Cortex of kidney (tissue), 1 donor: ENCODE measurements at places on chromosomes 2 and 18.

DNA sequence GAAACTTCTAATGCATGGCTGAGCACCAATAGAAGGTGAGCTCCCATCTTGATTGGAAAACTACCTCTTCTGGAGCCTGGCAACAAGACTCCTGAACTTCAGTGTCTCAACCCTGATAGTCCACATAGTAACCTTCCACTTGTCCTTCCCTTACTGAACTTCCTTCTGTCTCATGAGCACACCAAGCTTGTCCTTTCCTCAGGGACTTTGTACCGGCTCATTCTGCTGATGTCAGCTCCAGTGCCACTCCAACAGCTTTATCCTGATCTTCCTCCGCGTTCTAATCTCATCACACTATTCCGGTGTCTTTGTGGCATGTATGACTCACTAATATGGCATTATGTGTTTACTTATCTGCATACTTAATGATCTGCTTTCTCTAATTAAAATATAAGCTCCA lies 862.0 kb upstream of the ID2 start:
- no peak for DNase-seq

DNA sequence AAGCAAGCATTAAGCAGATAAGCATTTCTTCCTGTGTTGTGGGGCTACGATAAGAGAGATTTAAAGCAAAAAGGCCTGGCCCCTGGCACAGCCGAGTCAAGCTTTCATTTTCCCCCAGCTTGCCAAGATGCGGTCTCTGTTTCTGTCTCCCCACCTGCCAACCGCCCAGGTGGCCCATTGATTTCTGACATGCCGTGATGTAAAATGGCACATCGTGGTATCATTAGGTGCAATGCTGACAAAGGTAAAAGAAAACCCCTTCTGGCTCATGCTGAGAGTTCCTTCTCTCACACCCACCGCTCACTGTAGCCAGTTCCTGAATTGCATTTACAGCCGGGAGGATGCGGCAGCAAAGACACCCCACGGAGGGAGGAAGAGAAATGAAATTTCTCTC lies 62.8 kb downstream of the BOD1L2 start:
- no peak for DNase-seq

DNA sequence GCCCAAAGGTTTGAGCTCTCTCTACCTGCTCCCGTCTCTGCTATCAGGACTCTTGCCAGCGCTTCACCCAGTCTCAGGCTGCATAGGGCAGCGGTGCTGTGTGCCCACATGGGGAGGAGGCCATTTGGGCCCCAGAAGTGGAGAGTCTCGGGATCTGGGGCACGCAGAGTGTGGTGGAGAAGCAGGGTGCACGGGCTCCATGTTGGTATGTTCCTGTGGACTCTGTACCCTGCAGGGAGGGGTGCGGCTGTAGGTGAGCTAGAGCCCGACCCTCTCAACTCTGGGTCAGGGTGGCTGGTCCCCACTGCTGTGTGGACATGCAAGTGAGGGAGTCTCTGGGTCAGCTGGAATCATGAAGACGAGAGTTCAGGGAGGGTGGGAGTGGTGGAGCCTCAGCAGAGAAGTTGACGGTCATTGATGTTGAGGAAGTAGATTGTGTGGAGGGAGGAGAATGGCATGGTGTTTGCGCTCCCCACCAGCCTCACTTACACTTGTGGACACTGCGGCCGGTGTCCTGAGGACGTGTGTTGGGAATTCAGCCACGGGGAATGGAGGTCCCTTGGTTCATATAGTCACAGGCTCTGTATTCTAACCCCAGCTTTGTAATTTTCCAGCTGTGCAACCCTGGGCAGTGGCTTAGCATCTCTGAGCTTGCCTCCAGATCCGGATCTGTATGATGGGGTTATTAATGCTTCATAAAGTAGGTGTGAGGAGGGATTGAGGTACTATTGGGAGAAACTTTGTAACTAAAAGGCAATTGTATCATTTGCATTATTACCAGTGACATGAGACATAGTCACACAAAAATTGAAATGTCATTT lies 840 bp upstream of the PSD4 start:
- DNase-seq, result no peak

- no peak for DNase-seq
These were observed 200.3 kb downstream of the DPP4 start for GRCh38 chr2:161873707-161874106.

DNA sequence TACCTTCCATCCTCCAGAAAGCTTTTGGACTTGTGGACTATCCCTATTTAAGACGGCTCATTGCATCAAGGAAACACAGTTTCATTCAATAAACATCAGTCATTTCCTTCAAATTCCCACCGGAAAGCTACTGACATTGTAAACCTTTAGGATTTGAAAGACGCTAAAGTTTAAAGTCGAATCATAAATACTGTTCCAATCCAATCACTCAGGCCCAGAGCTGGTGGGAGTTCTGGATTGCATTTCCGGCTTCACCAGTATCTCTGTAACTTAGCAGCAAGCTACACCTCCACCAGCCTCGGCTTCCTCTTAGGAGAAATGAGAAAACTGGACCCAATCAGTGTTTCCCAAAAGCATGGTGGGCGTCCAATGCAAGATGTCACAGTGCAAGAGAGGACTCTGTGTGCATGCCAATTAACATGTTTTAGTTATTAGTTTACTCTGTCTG lies 1.6 kb downstream of the WDFY1 start:
- DNase-seq, result no peak

DNA sequence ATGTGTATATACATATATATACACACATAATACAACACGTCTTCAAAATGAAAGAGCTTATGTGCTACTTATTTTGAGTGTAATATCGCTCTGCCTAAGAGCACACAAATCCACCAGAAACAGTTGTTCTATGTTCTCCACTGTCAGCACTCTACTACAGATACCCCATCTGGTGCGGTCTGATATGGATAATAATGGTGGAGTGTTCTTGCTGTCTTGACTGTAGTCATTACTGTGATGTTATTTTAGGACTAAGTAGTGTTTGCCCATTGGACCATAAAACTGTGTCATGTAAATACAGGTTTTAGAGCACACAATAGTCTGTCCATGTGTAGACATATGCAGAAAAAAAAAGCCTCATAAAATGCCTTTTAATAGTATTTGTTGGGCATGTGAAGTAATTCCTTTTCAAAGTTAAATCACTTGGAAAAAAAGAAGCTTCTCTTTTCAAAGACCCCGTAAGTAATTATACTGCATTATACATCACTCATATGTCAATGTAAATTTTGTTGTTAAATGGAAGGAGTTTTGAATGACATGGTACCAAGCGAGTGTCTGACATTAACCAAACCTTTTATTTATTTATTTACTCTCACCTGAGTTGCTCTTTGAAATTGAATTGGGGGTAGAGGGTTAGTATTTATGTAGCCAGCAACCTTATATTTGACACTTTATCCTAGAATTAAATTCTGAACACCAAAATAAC lies 1249.2 kb upstream of the ZEB2 start:
- no peak for DNase-seq

GRCh38 chr2:66569321-66569851 lies 134.5 kb downstream of the MEIS1 start:
- no peak for DNase-seq

DNA sequence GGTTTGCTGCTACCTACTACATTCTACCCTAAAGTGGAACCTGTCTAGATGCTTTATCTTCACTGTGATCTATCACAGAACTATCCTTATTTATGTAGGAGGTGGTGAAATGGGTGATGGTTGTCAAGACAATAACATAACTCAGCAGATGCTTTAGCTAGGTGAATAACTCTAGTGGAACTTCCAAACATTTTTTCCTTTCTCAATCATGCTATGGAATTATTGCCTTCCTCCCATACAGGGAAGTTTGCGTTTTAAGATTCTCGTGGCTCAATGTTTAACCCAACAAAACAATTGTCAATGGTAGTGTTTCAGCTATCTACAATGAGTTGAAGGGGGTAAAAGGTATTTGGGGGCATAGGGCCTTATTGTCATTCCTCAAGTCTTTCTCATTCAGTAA lies 82.6 kb upstream of the GLI2 start:
- no peak for DNase-seq

GRCh38 chr2:12493031-12493513 lies 223.7 kb upstream of the TRIB2 start:
- no peak for DNase-seq

GRCh38 chr18:39835303-39836030 lies 2119.6 kb upstream of the PIK3C3 start:
- no peak for DNase-seq

GRCh38 chr2:7986431-7986830 lies 695.4 kb upstream of the ID2 start:
- no peak for DNase-seq

DNA sequence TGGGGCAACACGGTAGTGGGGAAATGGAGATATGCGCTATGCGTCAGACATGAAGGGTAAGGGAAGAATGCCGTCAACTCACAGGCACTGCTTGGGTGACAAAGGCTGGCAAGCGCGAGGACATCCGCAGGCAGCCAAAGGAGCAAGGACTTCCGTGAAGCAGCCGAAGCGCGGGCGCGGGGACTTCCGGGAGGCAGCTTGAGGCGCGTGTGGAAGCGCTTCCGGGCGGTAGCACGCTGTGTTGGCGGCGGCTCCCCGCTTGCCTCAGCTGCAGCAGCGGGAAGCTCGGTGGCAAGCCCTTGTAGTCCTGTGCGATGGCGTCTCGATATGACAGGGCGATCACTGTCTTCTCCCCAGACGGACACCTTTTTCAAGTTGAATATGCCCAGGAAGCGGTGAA lies at the start of gene PSMA8:
Gene PSMA8 (plus strand): TSS at position 218 of the 400 bp plus-strand sequence. CDS start 97 bp downstream, at position 315.
- DNase-seq, result no peak

DNA sequence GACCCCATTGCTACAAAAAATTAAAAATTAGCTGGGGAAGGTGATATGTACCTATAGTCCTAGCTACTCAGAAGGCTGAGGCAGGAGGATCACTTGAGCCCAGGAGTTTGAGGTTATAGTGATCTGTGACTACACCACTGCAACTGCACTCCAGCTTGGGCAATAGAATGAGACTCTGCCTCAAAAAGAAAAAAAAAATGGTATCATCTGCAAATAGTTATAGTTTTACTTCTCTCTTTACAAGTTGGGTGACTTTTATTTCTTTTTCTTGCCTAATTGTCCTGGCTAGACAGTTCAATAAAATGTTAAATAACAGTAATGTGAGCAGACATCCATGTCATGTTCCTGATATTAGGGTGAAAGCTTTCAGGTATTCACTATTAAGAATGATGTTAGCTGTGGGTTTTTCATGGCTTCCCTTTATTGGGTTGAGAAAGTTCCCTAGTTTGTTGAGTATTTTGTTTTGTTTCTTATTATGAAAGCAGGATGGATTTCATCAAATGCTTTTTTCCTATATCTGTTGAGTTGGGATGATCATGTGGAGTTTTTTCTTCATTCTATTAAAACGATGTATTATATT lies 24.9 kb upstream of the ACOXL start:
- no peak for DNase-seq

DNA sequence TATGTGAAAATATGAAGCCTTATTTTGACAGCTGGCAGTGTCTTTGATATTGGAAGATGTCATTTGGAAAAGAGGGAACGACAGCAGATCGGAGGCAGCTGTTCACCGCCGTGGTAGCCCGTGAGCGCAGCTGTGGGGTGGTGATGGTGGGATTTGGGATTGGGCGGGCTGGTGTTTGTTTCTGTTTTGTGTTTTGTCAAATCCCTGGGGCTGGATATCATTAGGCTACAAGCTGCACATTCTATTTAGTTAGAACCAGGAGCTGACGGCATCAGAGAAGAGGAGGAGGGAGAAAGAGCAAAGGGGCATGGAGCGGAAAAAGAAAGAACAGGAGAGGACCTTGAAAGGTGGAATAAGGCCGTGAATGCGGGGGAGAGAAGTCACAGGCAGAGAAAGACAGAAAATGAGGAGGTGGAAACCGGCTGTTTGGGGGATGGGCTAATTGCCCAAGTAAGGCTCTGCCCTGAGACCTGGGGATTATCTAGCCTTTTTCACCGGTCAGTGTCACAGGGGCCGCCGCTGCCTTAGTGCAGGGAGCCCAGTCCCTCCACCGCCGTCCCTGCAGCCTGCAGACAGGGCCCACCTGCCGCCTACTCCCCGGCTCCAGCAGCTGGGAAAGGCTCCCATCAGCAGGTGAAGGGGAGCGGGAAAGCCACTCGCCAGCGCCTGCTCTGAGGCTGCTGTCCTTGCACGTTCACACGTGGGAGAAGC lies 88.0 kb downstream of the ZCCHC2 start:
- DNase-seq, result no peak

GRCh38 chr18:43034683-43035500 lies 80.6 kb downstream of the RIT2 start:
- no peak for DNase-seq

DNA sequence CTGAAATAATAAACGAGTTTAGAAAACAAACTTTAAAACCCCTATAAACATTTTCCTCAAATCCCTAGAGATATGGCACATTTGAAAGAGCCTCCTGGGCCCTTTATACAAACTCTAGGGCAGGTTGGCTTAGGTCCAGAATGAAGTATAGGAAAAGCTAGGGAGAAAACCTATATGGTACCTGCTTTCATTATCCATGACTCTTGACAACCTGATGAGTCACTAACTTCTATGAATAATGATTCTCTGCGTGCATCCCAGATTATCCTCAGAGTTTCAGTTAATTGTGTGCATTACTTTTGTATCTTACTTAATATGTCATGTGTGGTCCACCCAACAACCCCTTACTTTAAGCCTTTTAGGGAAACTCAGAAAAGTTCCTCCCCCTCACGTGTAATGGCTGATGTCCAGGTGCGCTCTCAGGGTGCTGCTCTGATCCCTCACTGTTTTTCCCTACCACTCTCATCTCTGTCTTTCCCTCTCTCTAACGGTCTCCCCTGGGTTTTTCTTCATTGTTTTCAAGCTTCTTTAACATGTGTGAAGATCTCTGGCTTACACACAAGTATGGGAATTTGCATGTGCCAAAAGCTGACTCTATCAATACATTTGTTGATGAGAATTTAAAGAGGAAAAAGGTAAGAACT lies 78.5 kb downstream of the LRP1B start:
- DNase-seq, result no peak

DNA sequence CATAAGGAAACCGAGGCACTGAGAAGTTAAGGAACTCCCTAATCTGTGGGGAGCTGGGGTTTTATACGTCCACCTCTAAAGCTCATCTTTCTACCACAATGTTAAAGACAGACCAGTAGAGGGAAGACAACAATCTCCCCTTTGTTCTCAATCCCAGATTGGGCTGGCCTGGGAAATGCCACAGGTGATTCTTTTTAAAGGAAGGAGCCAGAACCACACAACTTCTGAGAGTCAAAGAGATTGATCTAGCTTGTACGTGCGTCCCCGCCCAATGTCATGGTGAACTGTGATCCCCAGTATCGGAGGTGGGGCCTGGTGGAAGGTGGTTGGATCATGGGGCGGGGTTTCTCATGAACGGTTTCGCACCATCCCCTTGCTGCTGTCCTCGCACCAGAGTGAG lies 81.8 kb upstream of the LCLAT1 start:
- no peak for DNase-seq

DNA sequence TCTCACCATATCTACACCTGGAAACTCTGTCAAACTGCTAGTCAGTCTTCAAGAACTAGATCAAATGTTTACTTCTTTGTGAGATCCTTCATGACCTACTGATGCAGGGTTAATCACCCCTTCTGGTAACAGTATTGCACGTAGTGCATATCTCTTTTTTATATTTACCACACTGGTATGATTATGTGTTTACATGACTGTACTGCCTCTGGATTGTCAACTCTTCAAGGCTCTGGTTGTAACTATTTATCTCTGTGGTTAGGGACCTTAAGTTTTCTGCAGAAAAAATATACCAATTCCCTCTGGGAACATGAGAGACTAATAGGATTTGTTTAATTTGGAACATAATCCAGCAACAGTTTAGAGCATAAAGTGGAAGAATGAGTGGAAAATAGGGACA lies 135.5 kb downstream of the PDE1A start:
- DNase-seq, result no peak

- no peak for DNase-seq
These were observed 5.5 kb upstream of the MSH6 start for GRCh38 chr2:47777277-47777937.

GRCh38 chr2:85681372-85681763 lies 12.8 kb upstream of the GNLY start:
- DNase-seq, result no peak
